Stimulated activated CD4-positive, alpha-beta T cell treated with anti-CD3 and anti-CD28 coated beads, Interleukin-2, amount 100 ng/mL, for 24 hours (primary cell): ENCODE measurements at places on chromosomes 16 and 17.

DNA sequence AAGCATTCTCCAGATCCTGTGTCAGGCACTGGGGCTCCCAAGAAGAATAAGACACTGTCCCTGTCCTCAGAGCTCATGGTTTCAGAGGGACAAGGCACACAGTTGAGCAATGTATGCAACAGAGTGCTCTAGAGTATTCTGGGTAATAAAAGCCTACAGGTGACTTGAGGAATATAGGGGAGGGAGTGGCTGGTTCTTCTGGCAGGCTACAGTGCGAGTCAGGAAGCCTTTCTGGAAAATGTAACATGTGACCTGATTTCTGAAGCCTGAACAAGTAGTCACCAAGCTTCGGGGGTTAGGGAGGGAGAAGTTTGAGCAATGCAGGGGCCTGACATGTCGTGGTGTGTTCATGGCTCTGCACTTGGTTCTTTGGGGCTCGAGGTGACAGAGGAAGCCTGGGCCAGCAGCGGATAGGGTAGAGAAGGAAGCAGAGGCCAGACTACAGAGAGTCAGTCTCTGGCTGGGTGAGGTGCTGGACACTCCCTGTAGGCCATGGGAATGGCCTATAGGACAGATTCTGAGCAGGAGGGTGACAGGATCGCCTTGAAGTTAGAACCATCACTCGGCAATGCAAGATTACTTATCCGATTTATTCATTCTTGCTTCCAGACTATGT, 16.0 kb upstream of the LRRC75A start:
- no peak for DNase-seq

DNA sequence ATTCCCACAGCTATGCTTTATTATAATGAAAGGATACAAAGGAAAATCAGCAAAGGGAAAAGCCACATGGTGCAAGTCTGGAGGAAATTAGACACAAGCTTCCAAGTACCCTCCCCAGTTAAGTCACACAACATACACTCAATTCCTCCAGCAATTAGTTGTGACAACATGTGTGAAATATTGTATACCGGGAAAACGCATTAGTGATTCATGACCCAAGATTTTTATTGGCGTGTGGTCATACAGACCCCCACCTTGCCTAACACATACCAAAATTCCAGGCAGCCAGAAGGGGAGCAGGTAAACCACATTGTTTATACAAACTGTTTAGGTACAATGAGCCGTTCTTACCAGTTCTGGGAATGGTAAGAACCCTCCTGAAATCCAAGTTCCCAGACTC, 160.6 kb downstream of the CYB561 start:
- no peak for DNase-seq

DNA sequence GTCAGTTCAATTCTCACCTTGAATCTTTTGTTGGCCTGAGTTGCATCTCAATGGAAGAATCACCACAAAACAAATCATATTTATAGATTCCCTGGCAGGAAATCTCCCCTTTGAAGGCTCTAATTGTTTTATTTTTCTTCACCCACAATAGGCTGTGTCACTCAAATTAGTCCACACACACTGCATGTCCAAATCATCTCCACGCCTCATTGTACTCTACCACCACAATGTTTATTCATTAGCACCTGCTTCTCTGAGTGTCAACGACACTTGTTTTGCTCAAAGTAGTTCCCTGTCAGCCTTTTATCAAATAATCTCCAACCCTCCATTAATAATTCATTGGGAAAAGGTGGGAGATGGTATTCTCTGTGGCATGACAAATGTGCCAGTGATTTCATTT, 164.3 kb downstream of the ABCC12 start:
- DNase-seq = no peak

- peak; percentile 73 for DNase-seq
These were observed 41.7 kb downstream of the HEATR6 start for GRCh38 chr17:60036796-60037677.

GRCh38 chr17:39916918-39917317, 1.5 kb downstream of the GSDMB start:
- DNase-seq = no peak

GRCh38 chr16:10521681-10522274, 58.6 kb downstream of the EMP2 start:
- peak; percentile 45 for DNase-seq

GRCh38 chr17:79399610-79400144, 211.2 kb downstream of the RBFOX3 start:
- no peak for DNase-seq

- peak; percentile 81 for DNase-seq
These were observed 8.6 kb upstream of the UBE2I start for GRCh38 chr16:1300664-1301476.

DNA sequence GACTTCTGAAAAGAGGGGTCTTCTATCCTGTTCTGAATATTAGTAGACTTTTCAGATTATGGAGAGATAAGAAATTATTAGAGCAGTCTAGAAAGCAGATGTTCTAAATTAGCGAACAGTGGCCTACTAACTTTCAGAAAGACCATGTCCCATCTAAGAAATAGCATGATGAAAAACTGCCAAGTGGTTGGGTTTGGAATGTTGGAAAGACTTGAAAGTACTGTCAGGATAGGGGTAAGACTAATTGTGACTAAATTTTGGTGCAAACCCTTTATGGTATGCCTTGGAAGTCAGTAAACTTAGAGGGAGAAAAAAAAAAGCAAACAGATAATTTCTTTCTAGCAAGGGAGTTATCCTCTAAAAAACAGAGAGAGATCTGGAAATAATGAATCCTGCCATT, 41.1 kb downstream of the TANGO6 start:
- DNase-seq = no peak

DNA sequence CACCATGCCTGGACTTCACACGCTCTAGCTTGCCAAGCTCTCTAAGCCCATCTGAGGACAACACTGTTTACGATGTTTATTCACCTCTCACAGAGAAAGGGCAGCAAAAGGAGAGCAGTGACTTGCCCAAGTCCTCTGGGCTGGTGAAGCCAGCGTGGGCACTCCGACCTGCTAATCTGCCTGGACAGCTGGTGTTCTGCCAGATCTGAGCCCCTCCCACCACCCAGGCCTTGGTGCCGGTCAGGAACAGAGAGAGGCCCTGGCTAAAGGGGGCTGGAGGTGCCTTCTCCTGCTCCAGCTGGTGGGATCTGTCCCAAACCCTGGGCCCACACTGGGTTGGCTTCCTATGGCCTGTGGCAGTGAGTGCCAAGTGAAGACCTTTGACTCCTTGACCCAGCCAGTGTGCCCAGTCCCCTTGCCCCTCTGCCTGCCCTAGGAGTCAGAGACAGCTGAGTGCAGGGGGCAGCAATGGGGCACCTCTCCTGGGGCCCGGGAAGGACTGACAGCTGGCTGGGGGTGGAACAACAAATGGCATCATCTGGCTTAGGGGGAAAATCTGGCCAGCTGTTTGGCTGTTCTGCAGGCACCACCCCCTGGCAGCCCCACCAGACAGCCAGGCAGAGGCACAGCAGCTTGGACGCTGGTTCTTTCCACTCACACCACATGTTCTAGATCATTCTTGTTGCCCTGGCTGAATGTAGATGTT, 1.8 kb upstream of the SLC4A1 start:
- DNase-seq = no peak

DNA sequence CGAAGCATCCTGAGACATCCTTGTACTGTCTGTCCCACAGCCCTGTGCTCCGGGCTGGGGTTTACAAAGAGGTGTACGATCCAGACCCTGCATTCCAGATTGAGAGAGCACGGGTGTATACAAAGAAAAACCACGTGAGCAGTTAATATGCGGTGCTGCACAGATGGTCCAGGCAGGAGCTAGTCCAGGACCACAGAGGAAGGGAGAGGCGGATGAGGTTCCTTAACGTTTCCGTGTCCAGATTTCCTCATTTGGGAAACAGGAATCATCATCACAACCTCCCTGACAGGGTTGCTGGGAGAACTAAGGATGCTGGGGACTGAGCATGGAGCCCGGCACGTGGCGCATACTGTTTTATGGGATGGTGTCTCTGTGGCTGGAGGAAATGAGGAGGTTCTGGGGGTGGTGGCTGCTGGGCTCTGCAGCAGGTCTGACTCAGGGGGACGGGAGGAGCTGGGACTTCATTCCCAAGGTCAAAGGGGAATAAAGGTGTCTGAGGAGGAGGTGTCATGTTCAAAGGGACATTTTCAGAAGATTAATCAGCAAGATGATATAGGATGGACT, 26.2 kb downstream of the WIPI1 start:
- DNase-seq = no peak

- DNase-seq = no peak
These were observed 195.3 kb downstream of the ZNF423 start for GRCh38 chr16:49660626-49661025.

GRCh38 chr16:11173426-11173825, 82.6 kb downstream of the SOCS1 start:
- no peak for DNase-seq

- no peak for DNase-seq
These were observed 6.2 kb downstream of the SBK1 start for GRCh38 chr16:28298511-28298878.

GRCh38 chr16:89690392-89690901, 4.0 kb downstream of the CDK10 start:
- no peak for DNase-seq

DNA sequence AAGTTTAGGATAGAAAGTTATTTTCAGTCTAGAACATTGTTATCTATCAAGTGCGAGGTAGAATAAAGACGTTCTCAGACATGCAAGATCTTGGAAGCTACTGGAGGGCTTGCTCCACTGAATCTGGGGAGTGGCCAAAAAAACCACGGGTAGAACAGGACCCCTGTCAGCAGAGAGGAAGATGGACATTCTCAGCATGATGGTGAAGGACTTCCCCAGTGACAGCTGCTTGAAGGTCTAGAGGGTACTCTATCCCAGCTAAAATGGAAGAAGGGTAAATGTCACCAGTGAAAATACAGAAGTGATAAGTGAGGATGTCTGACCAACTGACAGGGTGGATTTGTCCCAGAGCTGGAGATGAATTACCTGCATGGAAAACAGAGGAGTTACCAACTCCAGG, 10.1 kb downstream of the TNFRSF13B start:
- no peak for DNase-seq

GRCh38 chr16:87017371-87018012, 299.7 kb downstream of the C16orf95 start:
- no peak for DNase-seq

DNA sequence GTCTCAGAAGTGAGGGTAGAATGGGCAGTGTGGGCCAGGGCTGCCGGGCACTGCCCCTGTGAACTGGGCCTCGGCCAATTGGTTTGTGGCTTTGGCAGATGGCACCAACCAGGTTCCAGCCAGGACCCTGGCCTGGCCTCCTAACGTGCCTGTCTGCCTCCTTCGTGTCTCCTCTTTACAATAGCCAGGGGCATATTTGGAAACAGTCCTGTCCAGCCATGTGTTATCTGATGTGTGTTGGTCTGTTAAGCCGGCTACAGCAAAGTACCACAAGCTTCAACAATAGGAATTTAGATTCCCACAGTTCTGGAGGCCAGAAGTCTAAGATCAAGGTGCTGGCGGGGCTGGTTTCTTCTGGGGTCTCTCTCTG, 14.6 kb downstream of the CRISPLD2 start:
- no peak for DNase-seq

DNA sequence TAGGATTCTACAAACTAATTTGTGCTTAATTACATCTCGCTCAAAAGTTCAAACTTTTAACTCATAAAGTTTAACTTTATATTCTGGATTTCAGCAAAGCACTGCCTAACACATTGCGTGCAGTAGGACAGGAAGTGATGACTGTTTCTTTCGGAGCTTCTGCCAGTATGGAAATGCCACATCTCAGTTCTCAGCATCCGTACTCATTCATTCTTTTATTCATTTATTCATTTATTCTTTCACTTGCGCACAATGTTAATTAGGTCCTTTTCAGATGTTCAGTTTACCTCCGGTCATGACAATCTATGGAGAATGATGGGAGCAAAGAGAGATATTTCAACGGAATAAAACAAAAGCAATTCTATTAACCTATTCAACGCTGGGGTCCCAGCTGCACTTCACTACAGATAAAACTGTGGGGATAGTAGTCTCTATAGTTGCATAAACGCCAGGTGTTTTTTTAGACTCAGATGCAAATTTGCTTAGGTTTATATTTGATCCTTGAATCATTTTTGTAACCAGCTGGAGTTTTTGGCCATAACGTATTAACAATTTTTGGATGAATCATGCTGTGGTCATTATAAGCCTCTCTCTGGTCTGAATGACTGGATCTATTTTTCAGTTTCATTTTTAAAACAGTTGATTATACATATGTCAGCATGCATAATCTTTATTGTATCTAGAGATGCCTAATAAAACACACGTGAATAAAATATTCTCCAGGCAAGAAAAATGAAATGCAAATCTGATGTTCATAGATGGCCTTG, 143.9 kb downstream of the KCNJ2 start:
- no peak for DNase-seq

- peak; percentile 69 for DNase-seq
These were observed 802 bp upstream of the TOB1 start for GRCh38 chr17:50866950-50867362.

- DNase-seq = no peak
These were observed 2.9 kb upstream of the RHBDF2 start for GRCh38 chr17:76504117-76504516.
